Fibroblast of upper back skin (primary cell): ENCODE measurements at places on chromosomes 3 and 15.

GRCh38 chr3:112338021-112338726 lies 5.2 kb downstream of the CD200 start:
- DNase-seq = no peak

DNA sequence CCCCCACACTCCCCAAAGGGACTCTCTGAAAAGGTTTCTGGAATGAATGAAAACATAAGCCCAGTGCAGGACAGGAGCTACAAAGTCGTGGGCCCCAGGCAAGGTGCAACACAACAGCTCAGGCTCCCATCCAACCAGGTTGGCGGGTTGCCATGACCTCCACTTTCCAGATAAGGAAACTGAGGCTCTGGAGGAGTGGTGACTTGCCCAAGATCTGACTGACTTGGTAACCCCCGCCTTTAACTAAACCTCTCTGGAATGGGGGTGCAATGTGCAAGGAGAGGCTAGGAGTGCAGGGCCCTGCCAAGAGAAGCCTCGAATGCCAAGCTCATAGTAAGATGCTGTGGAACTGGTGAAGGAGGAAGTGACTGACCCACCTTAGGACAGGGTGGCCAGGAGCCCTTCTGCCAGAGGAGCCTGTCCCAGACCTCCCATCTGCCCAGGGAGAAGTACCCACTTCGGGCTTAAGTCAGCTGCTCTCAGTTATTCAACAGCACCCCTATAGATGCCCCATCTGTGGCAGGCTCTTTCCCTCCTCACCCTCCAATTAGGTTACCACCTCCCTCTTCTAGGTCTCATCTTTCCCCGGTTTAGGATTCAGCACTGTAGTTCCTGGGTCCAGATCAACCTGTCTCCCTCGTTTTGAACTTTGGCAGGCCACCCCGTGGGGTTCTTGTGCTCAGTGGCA lies 553 bp upstream of the TNNC1 start:
- no peak for DNase-seq

DNA sequence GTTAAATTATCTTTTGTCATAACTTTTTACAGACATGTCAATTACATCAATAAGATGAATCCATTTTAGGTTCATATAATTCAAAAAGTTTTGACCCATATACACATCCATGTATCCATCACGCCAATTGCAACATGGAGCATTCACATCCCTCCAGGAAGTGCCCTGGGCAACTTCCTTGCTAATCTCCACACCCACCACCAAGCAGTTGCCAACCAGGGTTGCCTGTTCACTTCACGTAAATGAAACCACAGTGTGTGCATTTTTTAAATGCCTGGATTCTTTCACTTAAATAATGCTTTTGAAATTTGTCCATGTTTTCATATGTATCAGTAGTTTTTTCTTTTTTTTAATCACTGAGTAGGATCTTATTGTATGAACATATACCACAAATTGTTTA lies 40.7 kb upstream of the LYZL4 start:
- DNase-seq = no peak

GRCh38 chr3:190485830-190486532 lies 27.9 kb upstream of the IL1RAP start:
- DNase-seq = peak; percentile 6

DNA sequence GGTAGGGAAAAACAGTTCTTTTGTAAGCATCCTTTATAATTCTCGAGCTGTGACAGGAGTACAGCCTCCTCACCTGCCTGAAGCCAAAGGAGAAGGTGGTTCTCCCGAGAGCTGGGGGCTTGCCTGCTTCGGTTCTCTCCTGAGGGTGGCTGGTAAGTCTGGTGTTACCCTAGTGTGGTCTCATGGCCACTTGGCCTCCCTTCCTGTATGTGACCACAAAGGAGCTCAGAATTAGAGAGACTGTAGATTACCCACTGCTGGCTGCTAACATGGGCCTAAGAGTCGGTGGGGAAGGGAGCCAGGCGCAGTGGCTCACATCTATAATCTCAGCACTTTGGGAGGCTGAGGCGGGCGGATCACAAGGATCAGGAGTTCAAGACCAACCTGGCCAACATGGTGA lies 12.6 kb downstream of the PDHB start:
- no peak for DNase-seq

DNA sequence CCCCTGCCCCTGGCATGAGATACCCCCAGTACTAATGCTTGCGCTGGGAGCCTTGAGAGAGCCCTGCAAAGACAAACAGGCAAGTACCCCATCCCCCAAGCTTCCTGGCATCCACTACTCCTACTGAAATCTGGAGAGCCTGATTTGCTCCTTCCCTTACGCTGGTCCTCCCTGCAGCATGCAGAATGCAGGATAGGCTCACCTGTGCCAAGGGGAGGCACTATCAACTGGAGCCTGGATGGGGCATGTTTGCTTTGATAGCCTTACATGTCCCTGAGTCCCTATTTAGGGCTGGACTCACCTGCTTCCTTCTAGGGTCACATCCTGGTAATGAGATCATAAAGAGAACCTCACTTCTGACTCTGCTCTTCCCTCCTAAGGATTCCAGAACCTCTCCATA lies 42.9 kb downstream of the RAB11A start:
- no peak for DNase-seq

GRCh38 chr3:126491221-126492013 lies 15.7 kb upstream of the ZXDC start:
- DNase-seq = no peak

- no peak for DNase-seq
These were observed 7.3 kb upstream of the ISG20 start for GRCh38 chr15:88631464-88632028.

GRCh38 chr15:80461356-80462095 lies 57.3 kb downstream of the ARNT2 start:
- peak; percentile 70 for DNase-seq

DNA sequence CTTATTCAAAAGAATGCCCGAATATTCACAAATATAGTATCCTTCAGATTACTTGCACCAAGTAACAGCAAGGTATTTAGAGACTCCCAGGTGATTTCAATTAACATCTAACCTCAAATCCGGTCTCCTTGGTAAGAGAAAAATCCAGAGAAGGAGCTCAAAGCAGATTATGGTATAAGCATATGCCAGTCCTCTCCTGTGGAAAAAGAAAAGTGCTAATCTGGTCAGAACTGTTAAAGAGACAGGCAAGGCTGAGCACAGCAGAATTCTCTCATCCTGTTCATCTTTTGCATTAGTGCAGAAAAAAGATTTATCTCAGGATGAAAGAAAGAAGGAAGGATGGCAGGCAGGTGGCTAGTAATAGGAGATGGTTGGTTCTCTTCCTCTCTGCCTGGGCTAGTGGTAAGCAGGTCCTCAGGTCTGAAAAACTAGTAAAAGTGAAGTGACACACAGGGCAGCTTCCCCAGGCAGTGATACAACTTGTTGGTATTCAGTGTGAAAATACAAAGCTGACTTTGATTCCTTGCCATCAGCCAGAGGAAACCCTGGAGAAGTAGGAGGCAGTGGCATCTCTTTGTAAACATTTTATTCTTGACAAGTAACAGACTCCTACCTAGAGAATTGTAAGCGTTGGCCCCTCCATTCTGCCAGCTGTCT lies 14.2 kb downstream of the ATXN7 start:
- peak; percentile 21 for DNase-seq

DNA sequence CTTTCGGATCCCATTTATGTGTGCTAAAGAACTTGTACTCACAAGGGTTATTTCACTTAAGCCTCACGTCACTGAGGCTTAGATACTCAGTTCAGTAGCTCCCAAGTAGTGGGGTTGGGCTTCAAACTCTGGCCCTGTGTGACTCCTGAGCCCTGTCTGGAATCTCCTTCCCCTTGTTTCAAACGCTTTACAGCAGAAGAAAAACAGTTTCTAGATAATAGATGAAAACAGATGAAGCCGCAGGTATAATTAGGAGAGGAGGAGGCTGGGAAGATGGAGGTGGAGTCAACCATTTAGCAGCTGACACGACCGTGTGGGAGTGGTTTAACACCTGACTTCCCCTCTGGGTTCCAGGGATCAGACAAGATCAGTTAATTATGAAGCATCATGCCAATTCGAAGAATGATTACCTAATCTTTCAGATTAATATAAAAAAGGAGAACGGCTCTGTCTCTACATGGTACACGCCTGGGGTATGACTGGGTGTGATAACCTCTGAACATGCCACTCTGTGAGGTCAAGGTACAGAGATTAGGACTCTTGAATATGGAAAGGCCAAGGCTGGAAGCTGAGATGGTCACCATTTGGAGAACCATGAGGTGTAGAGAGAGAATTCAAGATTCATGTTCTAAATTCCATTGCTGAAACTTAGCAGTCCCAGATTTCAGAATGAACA lies 31.1 kb downstream of the TPM1 start:
- DNase-seq = peak; percentile 64

DNA sequence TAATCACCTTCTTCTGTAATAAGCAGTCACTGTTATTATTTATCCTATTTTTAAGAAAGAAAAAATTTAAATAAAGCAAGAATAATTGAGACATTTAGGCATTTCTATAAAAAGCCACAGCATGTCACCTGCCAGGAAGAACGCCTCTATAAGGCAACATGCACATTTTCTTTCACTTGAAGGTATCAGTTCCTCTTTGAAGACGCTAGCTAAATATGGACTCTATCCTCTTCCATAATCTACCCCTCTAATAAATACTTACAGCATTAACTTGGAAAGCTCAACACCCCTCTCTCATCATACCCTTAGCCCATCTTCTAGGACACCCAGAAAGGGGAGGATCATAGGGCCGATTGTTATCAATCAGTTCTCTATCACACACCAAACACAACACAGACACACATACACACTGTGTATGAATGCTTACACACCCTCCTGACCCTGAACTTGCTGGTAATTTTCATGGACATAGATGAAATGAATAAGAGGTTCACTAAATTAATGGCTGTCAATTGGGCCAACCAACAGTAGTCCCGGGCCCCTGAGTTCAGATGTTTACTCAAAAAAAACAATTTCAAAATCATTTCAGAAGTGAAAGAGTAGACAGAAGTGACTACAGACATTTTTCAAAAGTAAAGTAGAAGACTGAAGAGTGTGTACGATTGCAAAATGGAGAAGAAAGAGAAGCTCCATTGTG lies 102.5 kb downstream of the ZMAT3 start:
- no peak for DNase-seq

- peak; percentile 70 for DNase-seq
These were observed 208.4 kb downstream of the TP63 start for GRCh38 chr3:189839576-189839975.

DNA sequence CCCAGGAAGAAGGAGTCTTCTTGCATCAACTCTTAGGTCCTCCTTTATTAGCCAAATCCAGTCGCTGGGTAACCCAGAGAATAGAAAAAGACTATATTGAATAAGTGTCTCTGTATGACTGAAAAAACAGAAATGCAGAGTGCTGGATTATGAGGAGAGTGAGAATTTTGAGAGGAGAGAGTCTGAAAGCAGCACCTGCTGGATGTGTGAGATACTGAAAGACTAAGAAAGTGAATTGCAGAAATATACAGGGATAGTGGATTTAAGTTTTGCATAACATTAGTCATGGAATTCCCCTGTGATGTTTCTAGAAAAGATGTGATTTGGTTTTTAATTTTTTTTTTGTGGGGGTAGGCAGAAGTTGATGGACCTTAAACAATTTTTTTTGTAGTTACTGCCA lies 296.5 kb downstream of the MECOM start:
- DNase-seq = no peak

DNA sequence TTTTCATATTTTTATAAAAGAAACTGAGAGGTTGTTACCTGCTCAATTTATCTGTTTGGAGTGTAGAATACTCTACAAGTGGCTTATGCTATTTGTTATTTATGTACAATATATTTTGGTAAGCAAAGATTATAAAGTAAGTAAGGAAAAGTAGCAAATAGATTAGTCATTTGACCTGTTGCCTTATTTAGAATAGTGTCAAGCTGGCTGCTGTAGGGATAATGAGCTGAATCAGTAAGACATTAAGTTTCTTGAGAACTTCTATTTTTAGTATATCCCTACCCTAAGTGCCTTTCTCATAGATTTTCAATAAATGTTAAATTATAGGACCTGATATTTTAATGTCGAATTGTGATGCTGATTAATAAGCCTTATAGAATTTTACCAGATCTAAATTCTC lies 37.2 kb downstream of the ECT2 start:
- no peak for DNase-seq

DNA sequence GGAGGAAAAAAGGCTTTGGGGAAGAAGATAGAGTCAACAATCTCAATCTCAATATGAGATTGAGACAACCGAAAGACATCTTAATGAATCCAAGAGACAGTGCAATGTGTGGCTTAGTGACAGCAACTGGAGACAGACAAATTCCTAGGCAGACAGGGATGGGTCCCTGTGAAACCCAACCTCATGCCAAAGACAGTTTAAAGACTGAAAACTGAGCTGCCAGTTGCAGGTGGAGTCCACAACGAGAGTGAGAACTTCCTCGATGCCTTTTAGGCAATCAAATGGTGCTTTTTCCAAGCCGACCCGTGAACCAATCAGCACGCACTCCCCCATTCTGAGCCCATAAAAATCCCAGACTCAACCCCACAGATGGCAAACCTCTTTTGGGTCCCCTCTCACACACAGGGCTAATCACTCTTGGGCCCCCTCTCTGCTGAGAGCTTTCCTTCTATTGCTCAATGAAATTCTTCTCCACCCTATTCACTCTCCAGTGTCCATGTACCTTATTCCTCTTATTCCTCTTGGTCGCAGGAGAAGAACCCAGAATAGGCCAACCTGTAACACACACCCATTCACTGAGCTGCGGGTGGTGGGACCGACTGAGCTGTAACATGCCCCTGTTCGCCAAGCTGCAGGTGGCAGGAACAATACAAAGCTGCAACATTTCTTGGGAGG lies 34.8 kb downstream of the ZMAT3 start:
- no peak for DNase-seq

DNA sequence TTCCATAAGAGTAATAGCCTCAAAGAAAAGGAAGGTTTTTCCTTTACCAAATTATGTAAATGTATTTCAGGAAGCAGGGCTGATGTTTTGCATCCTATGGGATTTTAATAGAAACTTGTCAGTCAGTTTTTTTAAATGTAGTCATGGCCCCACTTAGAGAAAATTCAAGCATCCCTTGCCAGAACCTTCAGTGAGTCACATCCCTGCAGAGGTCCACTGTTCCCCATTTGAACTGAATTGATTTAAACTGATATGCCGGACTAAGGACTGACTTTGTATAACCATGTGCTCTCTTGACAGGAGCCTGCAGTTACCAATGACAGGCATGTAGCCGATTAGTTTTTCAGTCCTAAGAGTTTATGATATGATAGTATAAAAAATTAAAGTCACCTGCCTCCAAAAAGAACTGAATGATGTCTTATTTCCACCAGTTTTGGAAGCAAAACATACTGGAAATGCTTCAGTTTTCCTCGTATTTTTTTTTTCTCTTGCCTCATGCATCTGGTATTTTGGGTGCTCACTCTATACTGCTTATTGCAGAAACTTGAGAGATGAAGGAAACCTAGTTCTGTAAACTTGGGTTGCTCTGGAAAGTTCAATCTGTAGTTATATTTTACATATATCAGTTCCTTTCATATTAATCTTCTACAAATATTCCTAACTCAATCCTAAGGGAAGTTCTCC lies 30.7 kb downstream of the LRTM1 start:
- peak; percentile 89 for DNase-seq

- DNase-seq = no peak
These were observed 670.0 kb downstream of the SI start for GRCh38 chr3:164408326-164408725.

DNA sequence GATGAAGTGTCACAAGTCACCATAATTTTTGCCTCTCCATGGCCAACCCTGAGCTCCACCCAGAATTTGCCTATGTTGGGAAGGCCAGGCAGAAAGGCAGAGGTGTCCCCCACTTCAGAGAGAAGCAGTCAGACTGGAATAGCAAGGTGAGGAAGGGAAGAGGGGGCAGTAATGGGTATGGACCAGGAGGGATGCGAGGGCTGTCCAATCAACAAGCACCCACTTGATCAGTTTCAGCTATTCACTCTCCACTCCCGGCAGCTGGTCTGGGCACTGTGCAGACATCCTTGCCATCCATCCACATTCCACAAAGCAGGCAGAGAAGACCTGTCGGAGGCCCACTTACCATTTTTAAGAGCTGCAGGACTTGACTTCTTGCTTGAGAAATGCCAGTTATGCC lies 43.5 kb upstream of the CTNNB1 start:
- no peak for DNase-seq
